ENCODE measurements at places on chromosomes 2 and 18.

GRCh38 chr2:129056309-129056958 is 737.8 kb upstream of the HS6ST1 start:
- DNase-seq, result no peak

DNA sequence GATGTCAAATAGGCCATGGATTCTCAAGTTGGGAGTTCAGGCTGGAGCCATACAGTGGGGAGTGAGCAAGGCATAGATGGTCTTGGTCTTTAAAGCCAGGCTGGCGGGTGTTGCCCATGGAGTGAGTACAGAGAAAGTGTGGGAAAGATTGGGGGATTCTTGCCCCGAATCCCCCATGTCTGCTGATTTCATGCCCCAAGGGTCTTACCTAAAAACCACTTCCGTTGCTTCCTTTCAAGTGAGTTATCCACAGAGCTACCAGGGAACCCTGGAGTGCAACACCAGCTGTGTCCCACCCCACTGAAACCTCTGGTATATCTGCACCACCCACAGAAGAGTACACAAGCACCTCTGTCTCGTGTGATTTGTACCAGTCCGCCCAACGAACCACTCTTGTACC is 31.4 kb downstream of the FHOD3 start:
- DNase-seq, result no peak

GRCh38 chr18:32548688-32549087 is 78.0 kb upstream of the GAREM1 start:
- no peak for DNase-seq

DNA sequence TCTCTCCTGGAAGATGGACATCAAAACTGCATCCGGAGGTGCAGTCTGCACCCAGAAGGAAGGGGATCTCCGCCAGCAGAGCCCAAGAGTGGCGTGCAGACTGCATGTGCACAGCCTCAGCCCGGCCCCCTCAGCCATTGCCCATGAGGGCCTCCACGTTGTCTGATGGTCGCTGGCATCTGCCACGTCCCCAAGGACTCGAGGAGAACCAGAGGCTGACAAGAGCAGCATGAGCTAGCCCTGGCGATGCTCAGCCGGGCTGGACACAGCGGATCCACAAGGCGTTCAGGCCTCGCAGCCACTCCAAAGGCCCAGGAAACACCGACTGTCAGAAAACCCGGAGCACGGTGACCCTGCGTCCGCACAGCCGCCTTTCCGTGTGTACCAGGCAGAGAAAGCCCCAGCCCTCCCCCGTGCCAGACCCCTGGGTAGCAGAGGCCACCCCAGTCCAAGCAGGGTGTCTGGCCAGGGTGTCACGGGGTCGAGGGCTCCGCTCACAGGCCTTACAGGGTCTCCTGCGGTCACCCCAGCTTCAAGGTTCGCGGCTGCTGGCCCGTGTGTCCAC is 48.3 kb downstream of the SLC66A2 start:
- DNase-seq, result no peak

- DNase-seq, result no peak
Measured at GRCh38 chr2:143486976-143487375, 357.8 kb downstream of the ARHGAP15 start.
